ENCODE measurements at places on chromosomes 4 and X.

DNA sequence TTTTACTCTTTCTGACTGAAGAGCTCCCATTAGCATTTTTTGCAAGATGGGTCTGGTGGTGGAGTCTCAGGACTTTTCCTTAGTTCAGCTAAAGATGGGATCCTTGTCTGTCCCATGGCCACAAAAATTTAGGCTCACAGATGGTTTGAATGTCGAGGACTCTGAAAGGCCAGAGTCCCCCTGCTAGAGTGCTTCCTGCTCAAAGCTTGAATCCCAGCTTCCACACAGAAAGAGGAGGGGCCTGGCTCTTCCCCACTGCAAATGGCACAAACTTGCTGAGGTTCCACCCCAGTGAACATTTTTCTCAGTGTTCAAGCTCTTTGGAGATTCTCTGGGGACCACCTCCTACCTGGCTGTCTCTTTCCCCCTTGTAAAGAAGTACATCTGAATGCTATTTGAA is 64.7 kb upstream of the UGT2B15 start:
- DNase-seq: no peak

DNA sequence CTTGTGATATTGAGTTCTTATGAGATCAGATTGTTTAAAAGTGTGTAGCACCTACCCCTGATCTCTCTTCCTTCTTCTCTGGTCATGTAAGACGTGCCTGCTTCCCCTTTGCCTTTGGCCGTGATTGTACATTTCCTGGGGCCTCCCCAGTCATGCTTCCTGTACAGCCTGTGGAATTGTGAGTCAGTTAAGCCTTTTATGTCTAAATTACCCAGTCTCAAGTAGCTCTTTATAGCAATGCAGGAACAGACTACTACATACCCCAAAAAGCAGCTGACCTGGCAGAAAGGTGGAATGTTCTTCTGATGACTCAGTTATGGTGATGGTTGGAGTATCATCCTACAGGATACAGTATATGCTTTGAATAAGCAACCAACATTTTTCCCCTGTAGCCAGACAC is 11.4 kb upstream of the MCUB start:
- DNase-seq: peak; percentile 46

DNA sequence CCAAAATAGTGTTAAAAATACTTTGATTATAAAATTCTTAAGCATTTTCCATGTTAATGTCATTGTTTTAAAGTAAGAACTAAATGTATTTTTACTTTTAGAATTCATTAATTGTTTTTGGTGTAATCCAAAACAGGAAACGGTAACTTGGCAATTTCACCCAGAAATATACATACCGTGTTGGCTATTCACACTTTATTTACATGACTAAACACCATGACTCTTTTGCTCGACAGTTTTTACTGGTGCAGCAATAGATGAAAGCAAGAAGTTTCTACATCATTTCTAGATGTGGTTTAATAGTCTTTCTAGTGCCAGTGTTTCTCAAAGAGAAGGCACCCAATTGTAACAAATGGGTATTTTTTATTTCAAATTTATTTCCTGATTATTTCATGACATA is 25.6 kb upstream of the MAGEA1 start:
- no peak for DNase-seq

DNA sequence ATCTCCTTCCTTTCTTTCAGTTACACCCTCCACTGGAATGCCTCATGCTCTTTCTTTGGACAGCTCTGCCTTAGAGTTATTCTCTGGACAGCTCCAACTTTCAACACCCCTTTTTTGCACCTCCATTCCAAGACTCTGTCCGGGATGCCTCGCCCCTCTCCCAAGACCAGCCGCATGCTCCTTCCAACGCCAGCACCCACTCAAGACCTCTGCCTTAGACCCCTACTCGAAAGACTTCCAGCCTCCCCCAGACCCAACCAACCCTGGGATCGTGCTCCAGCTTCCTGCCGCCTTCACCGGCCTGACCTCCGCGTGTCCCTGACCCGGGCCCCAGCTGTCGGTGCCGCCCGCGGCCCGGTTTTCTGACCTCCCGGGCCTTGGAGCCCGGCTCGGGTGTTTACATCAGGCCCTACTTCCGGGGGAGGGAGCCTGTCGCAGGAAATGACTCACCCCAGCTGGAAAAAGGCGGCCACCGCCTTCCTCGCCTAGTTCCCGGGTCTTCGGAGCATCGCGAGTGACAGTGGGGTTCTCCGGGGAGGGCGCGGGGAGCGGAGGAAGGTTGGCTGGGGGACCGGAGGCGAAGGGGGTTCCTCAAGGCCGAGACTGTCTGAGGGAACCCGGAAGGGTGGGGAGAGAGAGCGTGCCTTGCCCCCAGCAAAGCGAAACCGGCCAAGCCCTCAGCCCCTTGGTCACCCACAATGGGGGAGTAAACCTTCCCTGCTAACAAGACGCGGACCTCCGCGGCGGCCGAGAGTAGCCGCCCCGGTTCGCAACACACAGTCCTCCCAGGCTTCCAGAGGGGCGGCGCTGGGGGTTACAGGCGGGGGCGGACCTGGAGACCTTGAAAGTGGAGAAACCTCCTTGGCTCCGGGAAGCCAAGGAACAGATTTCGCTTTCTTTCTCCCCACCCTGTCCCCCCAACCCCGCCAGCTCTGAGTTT is at the start of gene WDR45:
WDR45 (minus strand) TSS at position 399 of the 940 bp plus-strand sequence. CDS start 1,792 bp downstream, outside the sequence.
- DNase-seq: peak; percentile 86

Data from upper lobe of left lung (tissue), 6 donors.